DMS 273 treated with DMSO at 0.1 percent for 48 hours (cell line): ENCODE measurements at places on chromosomes 4 and X.

- DNase-seq = no peak
These were observed 19.4 kb downstream of the THOC2 start for GRCh38 chrX:123713434-123713833.

DNA sequence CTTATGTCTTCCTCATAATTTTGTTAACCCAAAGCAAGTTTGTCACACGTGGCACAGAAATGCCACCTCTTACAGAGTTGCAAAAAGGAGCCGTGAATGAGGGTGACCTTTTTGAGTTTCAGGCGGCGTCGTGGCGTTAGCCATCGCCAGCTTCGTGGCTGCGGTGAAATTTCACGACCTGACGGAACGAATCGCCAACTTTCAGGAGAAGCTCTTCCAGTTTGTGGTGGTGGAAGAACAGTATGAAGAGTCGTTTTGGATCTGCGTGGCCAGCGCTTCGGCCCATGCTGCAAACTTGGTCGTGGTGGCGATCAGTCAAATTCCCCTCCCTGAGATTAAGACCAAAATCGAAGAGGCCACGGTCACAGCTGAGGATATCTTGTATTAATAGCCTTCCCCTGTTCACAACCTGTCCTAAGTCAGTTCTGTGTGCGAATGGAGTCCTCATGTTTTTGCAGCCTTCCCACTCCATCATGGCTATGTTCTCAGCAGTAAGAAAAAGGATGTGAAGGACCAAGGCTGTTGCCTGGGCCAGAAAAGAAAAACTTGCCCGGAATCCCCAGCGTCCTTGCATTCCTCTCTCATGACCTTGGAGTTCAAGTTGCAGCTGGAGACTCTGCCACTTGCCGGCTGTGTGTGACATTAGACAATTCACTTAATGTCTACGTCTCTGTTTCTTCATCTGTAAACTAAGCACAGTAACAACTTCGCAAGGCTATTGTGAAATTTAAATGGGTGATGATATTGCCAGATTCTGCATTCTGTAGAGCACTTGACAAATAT is 11.9 kb downstream of the CLRN2 start:
- no peak for DNase-seq

DNA sequence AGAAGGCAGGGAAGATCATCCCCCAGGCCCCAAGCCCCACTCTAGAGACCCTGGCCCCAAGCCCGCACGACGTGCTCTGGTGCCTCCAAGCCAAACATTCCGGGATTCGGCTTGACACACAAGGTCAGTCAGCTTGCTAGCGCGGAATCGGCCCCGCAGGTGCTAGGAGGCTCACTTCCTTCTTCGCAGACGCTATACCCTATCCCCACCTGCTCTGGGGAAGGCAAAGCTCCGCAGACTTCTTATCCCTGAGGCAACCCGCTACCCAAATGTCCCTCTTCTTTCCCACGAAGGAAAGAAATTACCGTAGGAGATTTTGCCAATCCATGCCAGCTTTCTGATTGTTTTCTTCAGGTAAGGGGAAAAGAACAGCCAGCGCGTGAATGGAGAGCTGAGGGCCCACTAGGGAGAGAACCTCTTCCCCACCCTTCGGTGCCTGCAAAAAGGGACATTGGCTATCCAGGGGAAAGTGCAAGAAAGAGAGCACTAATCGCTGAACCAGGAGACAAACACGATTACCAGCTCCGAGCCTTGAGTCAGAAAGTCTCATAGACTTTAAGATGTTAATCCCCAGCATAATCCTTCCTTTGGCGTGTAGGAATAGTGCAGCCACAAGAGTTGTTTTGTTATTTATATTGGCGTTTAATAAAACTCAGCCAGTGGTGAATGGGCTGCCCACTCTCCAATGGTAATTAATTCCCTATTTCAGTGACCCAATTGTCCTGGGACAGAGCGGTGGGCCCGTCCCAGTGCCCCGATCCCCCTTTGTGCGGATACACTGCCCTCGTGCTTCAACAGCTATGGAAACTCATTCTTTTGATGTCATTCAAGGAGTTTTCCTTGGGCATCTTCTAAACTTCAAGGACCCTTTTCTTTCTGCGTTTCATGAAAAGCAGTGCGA is 5.4 kb upstream of the NEUROG2 start:
- no peak for DNase-seq

- DNase-seq = peak; percentile 44
These were observed 377 bp downstream of the TIMM17B start for GRCh38 chrX:48897157-48897624.

DNA sequence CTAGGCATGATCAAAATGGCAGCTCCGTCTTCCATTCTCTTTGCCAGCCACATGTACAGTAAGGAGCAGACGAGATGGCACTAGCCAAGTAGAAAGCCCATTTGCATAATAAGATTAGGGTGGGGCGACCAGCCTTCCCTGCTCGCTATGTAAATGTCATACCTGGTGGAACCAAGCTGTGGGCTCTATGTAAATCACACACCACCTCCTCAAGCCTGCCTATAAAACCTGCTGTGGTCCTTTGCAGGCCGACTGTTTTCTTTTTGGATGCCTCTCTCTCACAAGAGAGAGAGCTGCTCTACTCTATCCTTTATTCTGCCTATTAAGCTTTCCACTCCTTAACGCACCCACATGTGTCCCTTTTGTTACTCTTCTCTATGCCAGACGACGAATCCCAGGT is 1472.7 kb downstream of the ARAP2 start:
- no peak for DNase-seq
